ENCODE measurements at places on chromosomes 4 and X. TPM values are rescaled to one million over a fixed set of nuclear protein-coding genes. Genes with fewer than 3 reads are reported as not detected.

DNA sequence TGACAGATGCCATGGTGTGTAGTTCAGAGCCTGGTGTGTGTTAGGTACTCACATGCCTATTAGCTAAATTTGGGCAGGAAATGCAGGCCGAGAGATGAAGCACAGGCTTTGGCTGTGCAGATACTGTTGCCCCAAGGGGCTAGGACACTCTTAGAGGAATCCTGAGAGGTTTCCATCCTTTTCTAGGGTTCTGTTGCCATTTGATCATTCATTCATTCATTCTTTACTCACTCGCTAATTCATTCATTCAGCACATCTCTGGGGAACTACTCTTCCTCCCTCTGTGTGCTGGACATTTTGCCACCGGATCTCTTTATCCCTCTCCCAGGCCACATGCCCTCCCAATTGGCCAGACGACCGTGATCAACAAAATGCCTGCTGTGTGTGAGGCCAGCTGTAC lies 43.9 kb upstream of the NSG1 start:
- no peak for DNase-seq
- no peaks in the 10 kb centered on the region for H3K4me1 ChIP-seq
- H3K4me3 ChIP-seq: no peak overlapping the region

DNA sequence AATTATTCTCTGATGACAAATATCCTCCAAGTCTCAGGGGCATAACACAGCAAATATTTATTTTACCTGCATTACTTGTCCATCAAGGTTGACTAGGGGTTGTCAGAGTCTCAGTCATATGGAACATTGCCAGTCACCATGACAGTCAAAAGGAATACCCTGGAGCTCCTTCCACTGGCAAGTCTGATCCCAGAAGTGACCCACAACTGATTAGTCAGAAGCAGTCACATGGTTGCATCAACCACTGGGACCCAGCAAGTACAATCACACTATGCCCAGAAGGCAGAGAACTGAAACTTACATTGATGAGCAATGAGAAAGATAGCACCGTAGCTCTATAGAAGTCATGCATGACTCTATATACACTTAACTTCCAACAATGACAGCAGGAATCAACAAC lies 41.9 kb upstream of the SOD3 start:
- no peaks in the 10 kb centered on the region for H3K36me3 ChIP-seq
- no peak overlapping the region for H3K27ac ChIP-seq
- no peaks in the 10 kb centered on the region for H3K4me1 ChIP-seq
- no peak for DNase-seq

Gene SPATA4
- 0.88 TPM for total RNA-seq

Gene HTRA3
- 6.9 TPM for total RNA-seq

Gene SSX2B
- not detected for total RNA-seq

GRCh38 chrX:146863566-146863965 lies 49.0 kb upstream of the CXorf51A start:
- no peaks in the 10 kb centered on the region for H3K4me1 ChIP-seq
- H3K27me3 ChIP-seq: no peaks in the 10 kb centered on the region
- DNase-seq: no peak
- no peak overlapping the region for H3K4me3 ChIP-seq
